ENCODE measurements at places on chromosomes 13 and 19.
A peak's percentile ranks its signal among the peaks of the same experiment; 100 is the strongest.

DNA sequence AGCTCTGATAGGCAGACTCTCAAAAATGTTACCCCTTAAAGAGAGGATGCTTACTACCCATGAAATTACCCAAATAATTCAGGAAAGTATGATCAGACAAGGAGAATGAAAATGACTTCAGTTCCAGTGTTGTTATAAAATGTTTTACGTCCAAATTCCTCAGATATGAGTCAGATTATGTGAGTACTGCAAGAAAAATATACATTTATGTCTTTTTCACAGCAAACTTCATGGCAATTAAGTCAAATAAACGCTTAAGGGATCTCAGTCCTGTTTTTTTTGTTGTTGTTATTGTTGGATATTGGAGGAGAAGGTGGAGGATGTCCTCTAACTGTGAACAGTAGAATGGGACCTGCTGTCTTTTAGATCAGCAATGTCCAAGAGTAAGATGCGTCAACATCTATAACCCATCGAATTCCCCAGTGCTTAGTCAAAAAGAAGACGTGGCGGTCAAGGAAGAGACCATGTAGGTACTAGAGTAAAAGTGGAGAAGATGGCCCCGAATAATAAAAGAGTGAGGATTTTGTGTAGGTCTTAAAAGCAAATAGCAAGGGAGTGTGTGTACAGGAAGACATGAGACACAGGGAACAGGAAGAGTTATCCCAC is 215.4 kb upstream of the IRS2 start:
- DNase-seq = no peak

- no peak for DNase-seq
Measured at GRCh38 chr13:56558698-56559320, 581.9 kb upstream of the PRR20A start.

DNA sequence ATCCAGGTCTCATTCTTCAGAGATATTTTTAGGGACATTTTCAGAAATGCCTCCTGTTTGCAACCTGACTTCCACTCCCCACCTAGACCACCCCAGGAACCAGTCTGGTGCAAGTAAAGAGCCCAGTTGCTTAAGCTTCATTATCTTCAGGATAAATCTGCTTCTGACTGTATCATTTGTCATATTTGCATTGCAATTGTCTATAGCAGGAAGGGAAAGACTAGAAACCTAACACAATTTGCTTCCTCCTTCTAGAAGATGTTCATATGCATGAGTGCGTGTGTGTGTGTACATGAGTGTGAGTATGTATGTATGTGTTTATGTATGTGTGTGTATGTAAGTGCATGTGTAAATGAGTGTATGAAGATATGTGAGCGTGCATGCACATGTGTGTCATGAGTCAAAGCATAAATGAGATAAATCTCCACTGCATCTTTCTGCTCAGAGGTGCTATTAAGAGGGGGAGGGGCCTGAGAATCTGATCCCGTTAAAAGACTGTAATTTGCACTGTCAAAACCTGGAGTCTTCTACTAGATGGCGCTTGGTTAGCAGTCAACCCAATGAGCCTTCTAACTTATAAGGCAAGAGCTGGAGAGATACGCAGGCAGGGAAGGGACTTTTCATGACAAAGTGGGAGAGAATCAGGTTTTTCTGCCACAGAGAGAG is 178.8 kb upstream of the KL start:
- DNase-seq = no peak

DNA sequence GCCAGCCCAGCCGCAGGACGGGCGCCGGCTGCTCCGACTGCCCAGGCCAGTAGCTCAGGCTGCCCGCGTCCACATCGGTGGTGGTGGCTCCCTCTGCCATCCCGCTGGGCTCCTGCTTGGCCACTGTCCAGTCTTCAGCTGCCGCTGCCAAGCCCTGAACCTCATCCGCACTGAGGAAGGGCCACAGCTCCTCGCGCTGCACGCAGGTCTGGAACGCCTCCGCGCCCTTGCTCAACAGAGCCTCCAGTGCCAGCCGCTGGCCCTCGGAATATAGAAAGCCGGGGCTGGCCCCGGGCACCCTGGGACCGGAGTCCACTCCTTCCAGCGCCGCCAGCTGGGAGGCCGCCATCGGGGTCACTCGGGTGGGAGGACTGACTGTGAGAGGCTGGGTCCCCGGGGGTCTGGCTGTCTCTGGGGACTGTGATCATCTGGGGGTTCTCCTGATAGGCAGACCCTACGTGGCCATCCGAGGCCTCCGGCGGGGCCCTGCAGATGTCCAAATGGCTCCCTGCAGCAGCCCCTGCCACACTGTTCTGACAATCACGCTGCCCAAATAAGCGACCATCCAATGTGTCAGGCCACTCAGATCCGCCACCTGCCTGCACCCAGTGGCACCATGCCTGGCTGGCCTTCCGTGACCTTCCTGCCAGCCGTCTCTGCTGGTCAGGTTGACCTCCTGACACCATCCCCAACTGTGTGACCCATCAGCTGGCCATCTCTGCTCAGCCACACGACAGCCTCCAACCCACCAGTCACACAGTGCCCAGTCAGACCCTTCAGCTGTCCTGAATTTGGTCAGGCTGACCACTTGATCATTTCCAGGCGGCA is 1.6 kb downstream of the FAM83E start:
- DNase-seq = no peak

DNA sequence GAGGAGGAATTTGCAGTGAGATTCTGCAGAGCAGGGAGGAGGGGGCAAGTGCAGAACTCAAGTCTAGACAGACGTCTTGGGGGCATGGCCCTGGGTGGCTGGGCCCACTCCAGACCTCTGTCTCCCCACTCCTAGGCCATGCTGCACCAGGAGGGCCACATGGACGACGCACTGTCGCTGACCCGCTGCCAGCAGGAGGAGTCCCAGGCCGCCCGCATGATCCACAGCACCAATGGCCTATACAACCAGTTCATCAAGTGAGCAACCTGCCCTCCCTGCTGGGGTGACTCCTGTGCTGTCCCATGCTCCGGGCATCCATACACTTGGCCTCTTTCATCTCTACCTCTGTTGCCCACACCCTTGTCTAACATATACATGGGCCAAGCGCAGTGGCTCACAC is 18.1 kb downstream of the RYR1 start:
- DNase-seq = no peak

GRCh38 chr13:100088273-100088643 is 635 bp upstream of the PCCA start:
- no peak for DNase-seq

DNA sequence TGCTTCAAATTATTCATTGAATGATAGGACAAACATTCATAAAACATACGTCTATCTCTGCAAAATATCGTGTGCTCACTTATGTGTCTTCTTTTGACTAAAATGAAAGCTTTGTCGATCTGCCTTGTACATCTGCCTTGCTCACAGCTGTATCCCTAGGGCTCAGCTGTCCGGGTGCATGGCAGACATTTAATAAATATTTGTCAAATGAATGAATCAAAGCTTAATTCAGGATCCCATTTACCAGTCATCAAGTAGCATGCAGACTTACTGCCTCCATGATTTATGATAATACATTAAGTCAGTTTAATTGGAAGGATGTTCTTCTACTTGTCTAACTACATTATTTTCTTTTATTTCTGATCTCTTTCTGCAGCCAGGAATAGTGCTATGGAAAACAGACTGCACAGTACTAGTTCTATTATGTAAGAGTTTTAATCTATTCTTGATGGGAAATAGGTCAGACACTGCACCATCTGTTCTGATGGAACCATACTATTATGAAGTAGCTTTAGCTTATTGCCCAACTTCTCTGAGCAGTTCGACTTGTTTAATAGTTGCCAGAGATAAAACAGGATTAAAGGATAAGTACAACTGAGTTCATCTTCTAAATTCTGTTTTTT is 13.2 kb downstream of the SLC46A3 start:
- DNase-seq = no peak

GRCh38 chr19:11560404-11561051 is 1.5 kb upstream of the ELOF1 start:
- peak; percentile 59 for DNase-seq

GRCh38 chr19:4359627-4360000 is 16.3 kb downstream of the MPND start:
- DNase-seq = no peak

DNA sequence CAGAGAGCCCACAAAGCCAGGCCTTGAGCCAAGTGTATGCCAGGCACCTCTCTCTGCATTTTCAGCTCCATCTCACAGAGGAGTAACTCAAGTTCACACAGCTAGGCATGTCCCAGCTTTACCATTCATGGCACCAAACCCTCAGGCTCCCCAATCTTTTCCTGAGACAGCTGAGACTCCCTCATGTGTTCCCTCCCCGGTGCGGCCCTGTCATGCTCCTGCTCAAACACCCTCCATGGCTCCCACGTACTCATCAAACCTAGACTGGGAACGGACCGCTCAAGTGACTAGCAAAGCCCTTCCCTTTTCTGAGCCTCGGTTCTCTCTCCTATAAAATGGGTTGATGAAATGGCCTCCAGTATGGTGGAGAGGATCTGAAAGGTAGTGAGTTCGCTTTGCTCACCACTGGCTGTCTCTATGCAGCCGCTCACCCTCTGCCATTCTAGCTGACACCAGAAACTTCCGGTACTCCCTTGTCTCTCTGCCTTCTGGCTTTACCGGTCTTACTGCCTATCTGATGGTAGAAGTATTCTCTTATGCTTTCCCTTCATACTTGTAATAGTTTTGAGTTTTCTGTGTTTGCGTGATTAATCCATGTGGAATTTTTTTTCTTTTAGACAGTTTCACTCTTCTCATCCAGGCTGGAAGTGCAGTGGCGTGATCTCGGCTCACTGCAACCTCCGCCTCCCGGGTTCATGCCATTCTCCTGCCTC is 7.8 kb upstream of the SLC44A2 start:
- no peak for DNase-seq

- DNase-seq = no peak
Measured at GRCh38 chr13:71922194-71922593, 55.2 kb upstream of the DACH1 start.

- no peak for DNase-seq
Measured at GRCh38 chr13:24899601-24900000, 135.6 kb downstream of the RNF17 start.

- peak; percentile 40 for DNase-seq
Measured at GRCh38 chr19:56333506-56333905, 18.9 kb upstream of the ZSCAN5A start.

DNA sequence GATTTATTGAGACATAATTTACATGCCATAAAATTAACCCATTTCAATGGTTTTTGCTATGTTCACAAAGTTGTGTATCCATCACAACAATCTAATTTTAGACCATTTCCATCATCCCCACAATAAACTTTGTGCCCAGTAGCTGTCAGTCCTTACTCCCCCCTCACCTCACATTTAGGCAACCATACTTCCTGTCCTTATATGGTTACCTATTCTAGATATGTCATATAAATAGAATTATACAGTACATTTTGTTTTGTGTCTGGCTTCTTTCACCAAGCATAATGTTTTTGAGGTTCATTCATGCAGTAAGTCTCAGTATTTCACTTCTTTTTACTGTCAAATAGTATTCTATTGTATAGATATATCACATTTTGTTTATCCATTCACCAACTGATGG is 23.2 kb upstream of the RPL21 start:
- no peak for DNase-seq

DNA sequence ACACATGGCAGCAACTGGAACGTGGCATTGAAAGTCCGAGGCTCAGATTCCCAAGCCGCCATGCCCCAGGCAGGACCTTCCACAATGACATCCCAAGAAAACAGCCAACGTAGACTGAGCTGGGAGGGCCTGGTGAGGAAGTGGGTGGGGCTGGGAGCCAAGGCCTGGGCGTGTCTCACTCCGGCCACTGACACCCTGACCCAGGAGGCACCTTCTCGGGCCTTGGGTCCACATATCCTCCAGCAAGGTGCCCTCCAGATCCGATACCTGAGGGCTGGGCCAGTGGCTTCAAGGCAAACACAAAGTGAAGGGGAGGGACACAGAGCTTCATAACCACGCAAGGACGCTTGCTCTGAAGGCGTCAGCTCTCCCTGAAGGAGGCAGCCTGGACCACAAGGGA is 43.0 kb downstream of the RAB20 start:
- no peak for DNase-seq

DNA sequence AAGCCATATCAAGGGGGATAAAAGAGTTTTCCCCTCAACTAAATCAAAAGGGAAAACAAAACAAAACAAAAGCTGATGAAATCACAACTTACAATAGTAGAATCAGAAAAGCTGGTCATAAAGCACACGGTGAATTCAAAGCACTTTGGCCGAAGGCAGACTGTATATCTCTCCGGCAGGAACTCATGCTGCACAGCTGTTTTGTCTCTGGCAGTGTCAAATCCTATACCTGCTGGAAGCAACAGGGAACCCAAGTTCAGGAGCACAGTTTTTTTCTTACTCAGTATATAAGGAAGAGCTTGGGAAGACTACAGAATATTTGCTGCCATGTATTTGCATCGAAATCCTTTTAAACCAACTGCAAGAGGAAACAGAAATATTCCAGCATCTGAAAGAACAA is 213.7 kb downstream of the RFC3 start:
- no peak for DNase-seq

DNA sequence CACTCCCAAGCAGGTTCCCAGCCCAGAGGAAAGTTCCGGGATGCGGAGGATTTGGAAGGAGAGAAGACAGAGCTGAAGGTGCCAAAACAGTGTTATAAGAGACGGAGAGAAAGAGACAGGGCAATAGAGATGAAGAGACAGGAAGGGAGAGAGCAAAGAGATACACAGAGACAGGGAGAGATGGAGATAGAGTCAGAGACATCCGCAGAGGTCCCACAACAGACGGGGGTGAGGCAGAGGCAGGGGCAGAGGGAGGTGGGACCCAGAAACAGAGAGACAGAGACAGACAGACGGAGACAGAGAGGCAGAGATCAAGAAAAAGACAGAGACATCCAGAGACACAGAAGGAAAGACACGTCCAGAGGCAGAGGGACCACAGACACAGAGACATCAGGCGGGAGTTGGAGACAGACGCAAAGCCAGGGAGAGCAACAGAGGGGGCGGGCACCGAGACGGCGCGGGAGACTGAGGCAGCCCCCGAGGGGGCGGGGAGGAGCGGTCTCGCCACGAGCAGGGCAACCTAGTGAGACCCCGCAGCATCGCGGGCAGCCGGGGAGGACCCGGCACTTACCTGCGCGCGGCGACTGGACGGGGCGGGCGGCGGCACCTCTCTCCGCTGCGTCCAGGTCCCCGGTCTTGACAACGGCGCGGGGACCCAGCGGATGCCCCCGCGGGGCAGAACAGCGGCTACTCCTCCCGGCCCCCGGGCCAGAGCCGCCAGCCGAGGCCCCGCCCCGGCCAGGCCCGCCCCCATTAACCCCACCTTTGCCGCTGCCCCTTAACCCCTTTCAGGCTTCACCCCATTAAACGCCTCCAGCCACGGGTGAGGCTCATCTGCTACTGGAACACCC is at the start of gene GPR4:
TSS of gene GPR4 (minus strand) at position 689 of the 851 bp plus-strand sequence. CDS start 10,346 bp downstream, outside the sequence.
- DNase-seq = no peak

GRCh38 chr13:112796190-112796915 is 106.5 kb downstream of the ATP11A start:
- DNase-seq = no peak
